ENCODE measurements at places on chromosomes 3 and 15. TPM values are rescaled to one million over a fixed set of nuclear protein-coding genes. Genes with fewer than 3 reads are reported as not detected.

The VPS13C gene
- 34.5 TPM for total RNA-seq

DNA sequence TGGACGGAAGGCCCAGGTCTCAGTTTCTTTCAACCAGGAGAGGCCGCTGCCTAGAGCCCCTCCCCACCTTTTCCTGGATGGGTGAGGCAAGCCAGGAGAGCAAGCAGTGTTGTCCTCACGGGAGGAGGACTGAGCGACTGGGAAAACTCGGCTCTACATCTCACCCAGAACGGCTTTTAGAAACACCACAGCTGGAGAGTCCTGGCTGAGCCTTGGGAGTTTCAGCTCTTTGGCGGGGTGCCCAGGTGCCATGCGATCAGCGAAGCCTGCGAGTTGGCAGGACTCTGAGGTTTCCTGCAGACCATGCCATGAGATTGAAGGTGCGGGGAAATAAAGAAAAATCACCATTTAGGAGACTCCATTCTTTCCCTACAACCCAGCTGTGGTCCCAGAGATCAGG is 26.0 kb downstream of the PPCDC start:
- peak; percentile 81 for DNase-seq

DNA sequence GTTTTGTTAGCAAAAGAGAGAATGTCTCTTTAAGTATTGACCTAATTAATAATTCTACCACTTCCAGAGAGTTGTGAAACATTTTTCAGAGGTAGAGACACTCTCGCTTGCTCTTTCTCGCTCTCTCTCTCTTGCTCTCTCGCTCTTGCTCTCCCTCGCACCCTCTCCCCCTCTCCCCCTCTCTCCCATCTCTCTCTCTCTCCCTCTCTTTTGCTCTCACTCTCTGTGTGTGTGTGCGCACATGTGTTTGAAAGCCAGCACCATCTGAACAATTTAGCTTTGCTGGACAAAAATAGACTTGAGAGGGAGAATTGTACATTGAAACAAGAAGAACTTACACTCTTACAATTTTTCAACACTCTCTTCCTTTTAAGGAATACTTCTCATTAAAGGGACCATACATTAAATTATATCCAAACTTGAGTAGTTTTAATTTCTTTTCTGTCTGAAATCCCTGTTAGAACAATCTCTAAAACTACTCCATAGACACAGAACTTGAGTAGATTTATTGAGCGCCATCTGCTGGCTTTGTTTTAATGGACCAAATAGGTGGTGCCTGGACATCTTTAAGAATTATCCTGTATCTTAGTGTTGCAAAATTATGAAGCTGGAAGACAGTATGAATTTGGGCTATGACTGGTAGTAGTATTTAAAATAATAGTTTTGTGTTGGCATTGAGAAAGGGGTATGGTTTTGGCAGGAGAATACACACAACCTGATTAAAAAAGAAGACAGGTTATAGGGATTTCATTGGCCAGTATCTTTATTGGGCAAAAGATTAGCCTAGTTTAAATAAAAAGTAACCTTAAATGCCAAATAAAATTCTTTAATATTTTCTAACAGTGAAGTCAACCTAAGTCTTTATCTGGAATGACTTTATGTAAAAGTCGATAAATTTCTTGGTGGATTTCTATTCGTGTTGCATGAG is 124.6 kb downstream of the AKAP13 start:
- DNase-seq, result no peak

- DNase-seq, result no peak
Measured at GRCh38 chr3:9704347-9705322, 1.0 kb downstream of the CPNE9 start.

GRCh38 chr3:160698599-160699195 is 21.7 kb downstream of the ARL14 start:
- DNase-seq, result no peak

DNA sequence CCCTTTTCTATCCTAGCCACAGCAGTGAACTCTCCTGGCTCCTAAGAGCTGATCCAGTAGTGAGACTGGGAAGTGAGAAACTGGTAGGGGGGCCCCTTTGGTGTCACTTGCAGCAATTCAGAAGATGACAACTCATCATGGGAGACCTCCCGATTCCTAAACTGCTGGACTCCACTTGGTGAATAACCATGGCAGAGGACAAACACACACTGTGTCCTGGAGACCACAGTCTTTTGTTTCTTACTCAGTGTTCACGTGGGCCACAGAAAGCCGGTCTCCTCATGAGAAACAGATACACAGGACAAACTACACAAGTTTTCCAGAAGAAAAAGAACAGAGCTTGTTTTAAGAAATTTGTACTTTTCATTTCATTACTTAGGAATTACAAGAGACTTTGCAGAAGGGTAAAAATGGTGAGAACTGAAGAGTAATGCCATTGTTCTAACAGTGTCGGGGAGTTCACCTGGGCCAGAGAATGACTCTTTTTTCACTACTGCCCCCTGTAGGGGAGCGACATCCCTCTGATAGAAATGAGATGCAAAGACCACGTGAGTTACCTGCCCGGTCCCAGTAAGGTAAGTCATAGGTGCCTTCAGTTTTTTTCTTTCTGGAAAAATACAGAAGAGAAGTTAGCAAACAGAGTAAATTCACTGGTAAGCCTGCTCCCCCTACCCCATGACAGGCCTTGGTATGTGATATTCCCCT is 38.1 kb downstream of the ST3GAL6 start:
- DNase-seq, result no peak

Measured in Right ventricle myocardium inferior (tissue), 1 donor.